ENCODE measurements at places on chromosomes 1 and 21.

GRCh38 chr1:37634244-37634991 is at the start of gene RSPO1:
Gene RSPO1 (minus strand): TSS chr1:37634892. CDS start chr1:37629661, 5,231 bp downstream.
- no peak for DNase-seq

DNA sequence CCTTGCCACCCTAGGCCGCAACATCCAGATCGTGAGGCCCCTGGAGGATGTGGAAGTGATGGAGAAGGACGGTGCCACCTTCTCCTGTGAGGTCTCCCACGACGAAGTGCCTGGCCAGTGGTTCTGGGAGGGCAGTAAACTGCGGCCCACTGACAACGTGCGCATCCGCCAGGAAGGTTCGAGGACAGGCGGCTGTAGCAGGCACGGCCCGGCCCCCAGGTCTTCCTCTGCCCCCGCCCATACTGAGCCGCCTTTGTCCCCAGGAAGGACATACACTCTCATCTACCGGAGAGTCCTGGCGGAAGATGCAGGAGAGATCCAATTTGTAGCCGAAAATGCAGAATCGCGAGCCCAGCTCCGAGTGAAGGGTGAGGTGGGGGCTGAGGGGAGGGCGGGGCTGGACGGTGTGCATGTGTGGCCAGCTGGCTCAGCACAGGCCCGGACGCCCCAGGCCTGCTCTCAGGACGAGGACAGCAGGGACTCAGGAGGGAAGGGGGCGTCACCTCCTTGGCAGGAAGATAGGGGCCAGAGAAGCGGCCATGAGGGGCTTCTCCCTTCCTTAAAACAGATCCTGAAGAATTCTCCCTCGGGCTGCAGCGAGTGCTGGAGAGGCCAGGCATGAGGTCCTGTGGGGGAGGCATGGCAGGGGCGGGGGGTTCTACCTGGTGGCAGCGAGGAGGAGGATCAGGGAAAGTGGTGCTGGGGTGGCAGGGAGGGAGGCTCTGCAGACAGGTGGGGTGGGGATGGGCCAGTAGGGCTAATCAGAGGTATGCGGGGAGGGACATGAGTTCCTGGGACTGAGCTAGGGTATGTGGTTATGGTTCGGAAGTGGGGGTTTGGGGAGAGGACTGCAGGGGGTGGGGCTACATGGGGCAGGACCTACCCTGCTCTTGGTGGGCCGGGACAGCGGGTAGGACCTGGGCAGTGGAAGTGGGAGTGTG is 69.9 kb downstream of the OBSCN start:
- no peak for DNase-seq

- DNase-seq = peak; percentile 66
These were observed at the start of gene KIF21B for GRCh38 chr1:201023517-201023902. Gene KIF21B (minus strand): TSS chr1:201023714. CDS start chr1:201023383, 331 bp downstream.

- no peak for DNase-seq
These were observed 17.1 kb downstream of the DNASE2B start for GRCh38 chr1:84415396-84415795.

DNA sequence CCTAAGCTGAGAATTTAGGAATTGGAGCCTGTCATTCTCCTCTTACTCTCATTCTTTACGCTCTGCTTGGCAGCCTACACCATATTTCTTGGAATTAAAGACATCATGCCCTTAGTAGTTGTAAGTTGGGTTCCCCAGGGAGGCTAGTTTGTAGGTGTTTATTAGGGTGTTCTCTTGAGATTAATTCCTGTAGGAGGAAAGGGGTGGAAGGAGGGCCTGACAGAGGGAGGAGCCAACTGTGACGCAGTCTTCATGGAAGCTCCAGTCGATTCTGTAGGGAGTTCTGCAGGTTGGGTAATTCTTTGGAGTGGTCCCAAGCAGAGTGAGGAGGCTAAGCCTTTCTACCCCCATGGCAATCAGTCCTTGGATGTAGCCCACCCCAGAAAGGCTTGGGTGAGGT is 111.4 kb downstream of the HHAT start:
- DNase-seq = no peak

- no peak for DNase-seq
These were observed 26.5 kb downstream of the OLIG1 start for GRCh38 chr21:33096426-33096825.

GRCh38 chr1:96478228-96478627 is 243.4 kb upstream of the PTBP2 start:
- no peak for DNase-seq

DNA sequence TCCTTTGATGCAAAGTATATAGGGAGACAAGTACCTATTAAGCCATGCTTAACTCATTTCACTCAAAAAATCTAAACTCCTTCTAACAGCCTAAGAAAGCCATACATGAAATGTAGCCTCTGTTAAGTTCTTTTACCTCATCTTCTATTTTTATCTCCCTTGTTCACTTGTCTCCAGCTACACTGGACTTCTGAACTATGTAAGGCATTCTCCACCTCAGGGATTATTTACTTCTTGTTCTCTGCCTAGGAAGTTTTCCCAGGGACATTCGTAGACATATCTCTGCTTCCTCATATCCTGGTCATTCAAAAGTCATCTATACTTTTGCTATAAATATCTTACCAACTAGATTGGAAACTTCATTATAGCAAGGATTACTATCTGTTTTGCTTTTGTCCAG is 96.9 kb downstream of the COP1 start:
- no peak for DNase-seq

- no peak for DNase-seq
These were observed 2.1 kb downstream of the ELK4 start for GRCh38 chr1:205629751-205630150.

DNA sequence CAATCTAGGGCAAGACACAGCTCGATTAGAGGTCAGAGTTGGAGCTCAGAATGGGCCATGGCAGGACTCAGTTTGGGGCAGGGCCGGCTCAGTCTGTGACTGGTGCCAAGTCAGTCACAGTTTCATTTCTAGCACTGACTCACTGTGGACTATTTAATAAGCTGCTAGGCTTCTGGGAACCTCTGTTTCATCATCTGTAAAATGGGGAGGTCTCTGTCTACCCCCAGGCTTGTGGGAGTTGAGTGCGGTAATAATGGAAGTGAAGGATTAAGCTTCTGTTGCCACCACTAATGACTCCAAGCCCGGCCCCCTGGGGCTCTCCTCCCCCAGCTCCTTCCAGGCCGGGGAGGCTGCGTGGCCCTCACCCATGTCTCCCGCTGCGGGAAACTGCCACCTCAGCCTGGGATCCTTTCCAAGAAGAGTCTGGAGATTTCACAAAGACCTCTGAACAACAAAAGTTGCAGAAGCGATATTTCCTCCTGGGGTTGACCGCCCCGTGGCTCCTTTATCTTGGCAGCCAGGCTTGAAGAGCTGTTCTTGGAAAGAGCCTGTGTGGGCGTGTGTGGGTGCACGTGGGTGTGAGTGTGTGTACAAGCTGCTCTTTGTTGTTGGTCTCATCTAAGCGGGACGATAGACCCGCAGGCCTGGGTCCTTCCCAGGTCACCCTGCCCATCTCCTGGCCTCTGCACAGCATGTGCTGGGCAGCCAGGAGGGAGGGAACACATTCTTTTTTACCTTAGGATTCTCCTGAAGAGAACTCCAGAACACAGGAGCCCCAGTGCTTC is 29.1 kb downstream of the KNCN start:
- DNase-seq = no peak

DNA sequence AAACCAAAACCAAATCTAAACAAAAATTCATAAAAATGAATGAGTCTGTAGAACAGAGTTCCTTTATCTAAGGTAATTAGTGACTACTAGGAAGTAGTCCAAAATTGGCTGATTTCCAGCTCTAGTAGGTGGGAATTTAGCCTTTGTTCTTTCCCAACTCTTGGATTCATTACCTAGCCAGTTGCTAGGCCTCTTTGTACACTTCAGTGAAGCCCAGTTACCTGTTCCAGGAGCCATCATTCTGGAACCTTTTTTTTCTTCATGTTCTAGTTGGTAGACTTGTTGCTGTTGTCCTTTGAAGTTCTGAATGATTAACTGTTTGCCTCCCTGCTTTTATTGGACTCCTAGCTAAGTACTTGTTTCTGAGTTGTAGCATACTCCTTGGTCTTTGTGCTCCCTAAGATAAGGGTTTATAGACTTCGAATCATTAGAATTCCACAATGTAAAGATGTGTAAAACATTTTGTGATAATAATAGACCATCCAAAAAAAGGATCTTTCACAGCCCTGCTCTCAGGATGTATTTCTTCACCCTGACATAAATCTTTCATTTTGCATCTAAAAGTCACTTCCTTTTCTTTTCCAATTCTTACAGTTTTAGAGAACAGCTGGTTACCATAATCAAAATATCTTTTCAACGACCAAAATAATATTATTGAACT is 9.8 kb downstream of the PLA2G4A start:
- no peak for DNase-seq

DNA sequence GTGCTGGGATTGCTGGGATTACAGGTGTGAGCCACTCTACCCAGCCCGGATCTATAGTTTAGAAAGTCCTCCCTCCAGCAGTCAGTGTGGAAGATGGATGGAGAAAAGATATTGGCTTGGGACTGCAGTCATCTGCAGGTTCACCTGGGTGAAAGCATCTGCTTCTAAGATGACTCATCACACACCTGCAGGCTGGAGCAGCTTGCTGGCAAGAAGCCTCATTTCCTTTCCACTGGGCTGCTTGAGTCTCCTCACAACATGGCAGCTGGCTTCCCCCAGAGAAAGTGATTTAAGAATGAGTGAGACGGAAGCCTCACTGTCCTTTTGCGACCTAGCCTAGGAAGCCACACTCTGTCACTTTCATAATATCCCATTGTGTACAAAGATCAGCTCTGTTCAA is 50.0 kb downstream of the FOXO6 start:
- no peak for DNase-seq

DNA sequence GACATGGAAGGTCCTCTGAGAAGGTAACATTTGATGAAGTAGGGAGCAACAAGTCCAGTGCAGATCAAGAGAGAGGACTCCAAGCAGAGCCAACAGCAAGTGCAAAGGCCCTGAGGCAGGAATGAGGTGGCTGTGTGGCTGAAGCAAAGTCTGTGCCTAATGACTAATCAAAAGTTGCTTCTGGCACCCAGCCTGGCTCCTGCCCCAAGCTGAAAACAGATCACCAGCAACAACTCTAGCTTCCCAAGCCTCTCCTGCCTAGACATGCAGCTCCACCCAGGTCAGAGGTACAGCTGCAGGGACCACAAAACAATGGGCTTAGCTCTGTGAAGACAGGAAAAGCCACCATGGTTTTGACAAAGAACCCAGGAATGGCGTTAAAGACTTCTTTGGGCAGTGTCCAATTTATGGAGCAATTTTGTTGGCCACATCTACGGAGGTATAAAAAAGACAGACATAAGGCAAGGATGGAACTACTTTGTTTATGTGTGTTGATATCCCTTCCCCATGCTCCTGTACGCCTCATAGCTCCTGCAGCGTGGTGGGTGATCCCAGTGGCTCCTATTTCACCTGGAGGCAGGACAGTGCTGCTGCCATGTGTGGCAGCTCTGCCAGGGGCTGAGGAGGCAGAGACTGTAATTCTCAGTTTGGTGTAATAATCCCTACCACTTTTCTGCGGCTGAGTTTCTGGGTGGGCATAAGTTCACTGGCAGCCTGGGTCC is 26.4 kb upstream of the IGSF3 start:
- DNase-seq = no peak

- no peak for DNase-seq
These were observed 395.0 kb upstream of the USP24 start for GRCh38 chr1:55610203-55610602.

DNA sequence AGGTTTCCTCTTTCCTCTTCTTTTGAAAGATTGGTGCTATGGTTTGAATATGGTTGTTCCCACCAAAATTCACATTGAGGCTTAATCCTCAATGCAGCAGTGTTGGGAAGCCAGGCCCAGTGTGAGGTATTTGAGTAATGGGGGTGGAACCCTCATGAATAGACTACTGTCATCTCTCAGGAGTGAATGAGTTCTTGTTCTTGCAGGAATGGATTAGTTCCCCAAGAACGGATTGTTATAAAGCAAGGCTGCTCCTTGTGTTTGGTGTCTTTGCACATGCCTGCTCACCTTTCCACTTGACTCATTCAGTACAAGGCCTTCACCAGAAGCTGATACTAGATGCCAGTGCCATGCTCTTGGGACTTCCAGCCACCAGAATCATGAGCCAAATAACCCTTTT is 223.2 kb downstream of the BACH1 start:
- no peak for DNase-seq

- no peak for DNase-seq
These were observed 910 bp downstream of the RUNX1 start for GRCh38 chr21:35048183-35048601.

DNA sequence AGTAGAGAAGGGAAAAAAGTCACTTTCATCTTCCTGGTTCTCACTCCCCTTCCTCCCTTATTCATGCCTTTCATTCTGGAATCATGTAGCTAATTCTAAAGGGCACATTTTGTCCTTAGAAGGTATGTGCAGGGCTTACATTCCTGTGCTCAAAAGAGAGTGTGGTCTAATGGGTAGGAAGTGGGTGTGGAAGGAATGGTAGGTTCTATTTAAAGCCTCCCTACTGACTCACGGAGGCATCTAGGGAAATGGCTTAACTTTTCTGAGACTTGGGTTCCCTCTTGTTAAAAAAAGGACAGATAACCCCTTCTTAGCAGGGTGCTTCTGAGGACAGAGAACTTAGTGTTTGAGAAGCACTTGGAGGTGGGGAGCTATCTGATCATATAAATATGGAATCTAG is 249.3 kb upstream of the DUSP10 start:
- no peak for DNase-seq

GRCh38 chr1:3661631-3662030 is 9.3 kb downstream of the TP73 start:
- no peak for DNase-seq

DNA sequence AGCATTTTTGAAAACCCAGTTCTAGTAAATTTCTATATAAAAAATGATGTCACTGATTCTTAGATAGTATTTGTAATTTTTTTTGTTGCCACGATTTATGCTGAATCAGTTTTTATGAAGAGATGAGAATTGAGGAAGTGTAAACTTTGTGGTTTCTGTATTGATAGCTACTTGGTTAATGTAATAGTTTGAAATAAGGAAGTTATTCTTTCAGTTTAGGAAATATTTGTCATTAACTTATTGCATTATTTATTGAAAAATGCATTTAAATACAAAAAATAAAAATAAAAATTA is 97.8 kb downstream of the ZFYVE9 start:
- no peak for DNase-seq

- DNase-seq = no peak
These were observed 47.5 kb downstream of the TMCO4 start for GRCh38 chr1:19752083-19752696.

GRCh38 chr1:244730934-244731434 is 78.1 kb downstream of the DESI2 start:
- no peak for DNase-seq

- no peak for DNase-seq
These were observed 161.0 kb downstream of the DHRS3 start for GRCh38 chr1:12456979-12457378.
